Renal cortex interstitium (tissue), 15 donors: ENCODE measurements at places on chromosomes 12 and 14. TPM values are rescaled to one million over a fixed set of nuclear protein-coding genes. Genes with fewer than 3 reads are reported as not detected.

DDN gene
- 78.9 TPM for polyA plus RNA-seq

RFX4 gene
- 0.26 TPM for polyA plus RNA-seq

ANAPC7 gene
- 70.2 TPM for polyA plus RNA-seq

CHGA gene
- polyA plus RNA-seq: 0.36 TPM

RNASE7 gene
- polyA plus RNA-seq: 0.40 TPM

CMAS gene
- polyA plus RNA-seq: 63.4 TPM

LTB4R gene
- 4.1 TPM for polyA plus RNA-seq

KERA gene
- polyA plus RNA-seq: not detected

DNA sequence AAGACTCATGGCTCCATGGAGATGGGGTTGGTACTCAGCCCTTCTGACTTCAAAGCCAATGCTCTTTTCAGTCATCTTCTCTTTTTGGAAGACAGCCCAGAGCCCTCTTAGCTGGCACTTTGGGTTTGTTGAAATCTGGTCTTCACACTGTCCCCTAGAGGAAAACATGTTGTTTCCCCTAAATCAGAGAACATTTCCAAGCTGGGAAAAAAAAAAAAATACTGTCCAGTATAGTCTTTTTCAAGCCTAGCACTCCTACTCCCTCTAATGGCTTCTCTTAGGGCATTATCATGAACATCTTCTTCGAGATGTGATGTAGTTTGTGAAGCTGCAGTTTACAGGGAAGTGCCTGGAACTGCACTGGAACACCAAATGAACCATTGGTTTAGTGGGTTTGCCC, 3.0 kb upstream of the ZC3H14 start:
- no peak for DNase-seq

DNA sequence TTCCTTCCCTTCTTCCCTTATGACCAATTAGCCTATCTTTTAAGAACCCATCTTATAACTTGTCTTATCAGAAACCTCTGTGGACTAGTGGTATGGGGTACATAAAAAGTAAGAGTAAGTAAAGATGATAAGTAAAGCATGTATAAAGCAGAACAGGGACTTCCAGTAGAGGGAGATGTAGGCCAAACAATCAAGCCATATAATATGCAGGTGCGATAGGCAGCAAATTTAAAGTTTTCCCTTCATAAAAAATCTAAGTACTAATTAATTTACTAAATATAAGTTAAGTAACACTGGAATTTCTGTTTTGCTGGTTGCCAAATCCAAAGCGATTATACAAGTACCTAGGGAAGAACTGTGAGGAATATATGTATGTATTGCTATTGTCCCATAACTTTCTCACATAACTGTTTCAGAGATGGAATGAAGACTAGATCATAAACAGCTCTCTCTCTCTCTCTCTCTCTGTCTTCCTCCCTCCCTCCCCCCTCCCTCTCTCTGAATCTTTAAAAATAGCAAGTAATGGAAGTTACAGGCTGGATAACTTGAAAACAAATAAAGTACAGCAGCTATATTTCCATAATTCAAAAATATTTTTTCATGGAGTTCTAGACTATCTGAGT, 25.7 kb downstream of the METTL25 start:
- no peak for DNase-seq

GRCh38 chr14:50396631-50397389, at the start of gene CDKL1:
Gene CDKL1 (minus strand): TSS chr14:50396881. CDS start chr14:50395868, 1,013 bp downstream.
- no peak for DNase-seq

GRCh38 chr14:22314183-22314820, 274.7 kb downstream of the DAD1 start:
- DNase-seq: no peak

DNA sequence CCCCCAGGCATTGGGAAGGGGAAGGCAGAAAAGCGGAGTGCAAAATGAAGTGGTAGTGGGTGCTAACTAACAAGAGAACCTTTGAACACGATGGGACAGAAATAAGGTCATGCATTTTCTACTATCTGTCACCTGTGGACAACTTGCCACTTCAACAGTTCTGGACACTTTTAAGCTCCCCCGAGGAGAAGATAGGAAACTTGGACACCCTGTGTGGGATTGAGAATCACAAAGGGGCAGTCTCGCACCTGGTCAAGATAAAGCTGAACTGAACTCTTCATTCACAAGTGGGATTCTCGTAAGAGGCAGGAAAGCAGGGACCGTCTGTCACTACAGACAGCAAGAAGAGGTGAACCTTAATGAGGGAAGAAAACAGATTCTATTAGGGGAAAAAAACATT, 51.6 kb downstream of the EIF2S3B start:
- no peak for DNase-seq

GRCh38 chr14:95293449-95293848, 26.3 kb downstream of the CLMN start:
- no peak for DNase-seq

DNA sequence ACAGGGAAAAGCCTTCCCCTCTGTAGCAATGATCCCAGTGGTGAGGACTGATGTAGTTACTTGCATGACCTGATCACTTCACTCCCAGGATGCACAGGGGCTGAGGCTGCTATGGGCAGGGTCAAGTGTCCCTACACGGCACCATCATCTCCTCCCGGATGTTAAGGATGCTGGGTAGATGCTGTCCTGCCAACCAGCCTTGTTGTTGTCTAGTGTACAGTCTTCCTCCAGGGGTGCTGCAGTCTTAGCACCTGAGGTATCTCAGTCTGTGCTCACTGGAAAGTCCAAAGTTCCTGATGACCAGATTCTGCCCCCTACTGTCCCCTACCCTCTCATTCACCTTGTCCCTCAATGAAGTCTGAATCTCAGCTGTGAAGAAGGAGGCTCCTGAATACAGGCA, 20.1 kb downstream of the CPM start:
- DNase-seq: no peak

GRCh38 chr12:93173178-93173957, 204.4 kb upstream of the NUDT4 start:
- no peak for DNase-seq
